H9 (cell line): ENCODE measurements at places on chromosomes 13 and 19. TPM values are rescaled to one million over a fixed set of nuclear protein-coding genes. Genes with fewer than 3 reads are reported as not detected.
A peak's percentile ranks its signal among the peaks of the same experiment; 100 is the strongest.

Gene RINL
- 6.4 and 7.3 TPM in 2 replicates for total RNA-seq

Gene RNF225
- total RNA-seq = 2.0 and 2.1 TPM in 2 replicates

Gene IGFL3
- total RNA-seq = not detected in 2 replicates

Gene HAUS8
- 27.8 and 29.4 TPM in 2 replicates for total RNA-seq

Gene TIMM44
- 114 and 122 TPM in 2 replicates for total RNA-seq

DNA sequence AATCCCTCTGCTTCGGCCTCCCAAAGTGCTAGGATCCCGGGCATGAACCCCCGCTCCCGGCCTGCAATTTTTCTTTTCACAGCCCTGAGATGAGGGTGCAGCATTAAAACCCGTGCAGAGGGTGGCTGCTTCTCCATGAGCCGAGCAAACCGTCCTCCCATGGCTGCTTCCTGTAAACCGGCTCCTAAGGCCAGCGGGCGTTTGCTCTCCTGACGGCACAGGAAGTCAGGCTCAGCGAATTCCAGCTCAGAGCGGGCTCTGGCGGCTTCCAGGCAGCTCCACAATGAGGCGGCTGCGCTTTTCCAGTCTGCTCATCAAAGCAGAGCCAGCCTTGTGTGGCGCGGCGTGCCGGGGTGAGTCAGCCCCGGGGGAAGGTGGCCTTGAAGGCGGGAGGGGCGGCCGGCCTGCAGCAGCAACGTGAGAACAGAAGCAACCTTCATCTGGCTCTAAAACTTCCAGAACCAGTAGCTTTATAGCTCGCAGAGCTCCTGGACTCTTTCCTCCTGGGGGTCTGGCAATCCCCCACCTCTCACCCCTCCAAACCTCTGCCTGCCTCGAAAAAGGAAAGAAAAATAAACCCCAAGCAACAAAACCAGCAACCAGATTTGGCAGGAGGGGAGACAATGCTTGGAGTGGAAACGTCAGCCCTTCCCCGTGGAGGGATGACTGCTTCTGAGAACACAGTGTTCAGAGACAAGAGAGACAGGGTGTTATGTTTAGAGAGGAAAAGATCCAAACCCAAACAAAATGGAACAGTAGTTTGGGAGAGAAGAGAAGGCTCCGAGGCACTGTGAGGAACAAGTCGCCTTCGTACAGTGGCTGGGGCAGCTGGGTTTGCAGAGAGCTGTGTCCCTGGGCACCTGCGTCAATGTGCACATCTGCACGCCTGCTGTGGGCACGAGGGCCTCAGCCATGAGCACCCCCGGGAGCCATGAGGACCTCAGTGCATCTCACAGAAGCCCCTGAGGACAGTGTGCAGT is 67.8 kb downstream of the GADD45B start:
- DNase-seq = peak; percentile 94

DNA sequence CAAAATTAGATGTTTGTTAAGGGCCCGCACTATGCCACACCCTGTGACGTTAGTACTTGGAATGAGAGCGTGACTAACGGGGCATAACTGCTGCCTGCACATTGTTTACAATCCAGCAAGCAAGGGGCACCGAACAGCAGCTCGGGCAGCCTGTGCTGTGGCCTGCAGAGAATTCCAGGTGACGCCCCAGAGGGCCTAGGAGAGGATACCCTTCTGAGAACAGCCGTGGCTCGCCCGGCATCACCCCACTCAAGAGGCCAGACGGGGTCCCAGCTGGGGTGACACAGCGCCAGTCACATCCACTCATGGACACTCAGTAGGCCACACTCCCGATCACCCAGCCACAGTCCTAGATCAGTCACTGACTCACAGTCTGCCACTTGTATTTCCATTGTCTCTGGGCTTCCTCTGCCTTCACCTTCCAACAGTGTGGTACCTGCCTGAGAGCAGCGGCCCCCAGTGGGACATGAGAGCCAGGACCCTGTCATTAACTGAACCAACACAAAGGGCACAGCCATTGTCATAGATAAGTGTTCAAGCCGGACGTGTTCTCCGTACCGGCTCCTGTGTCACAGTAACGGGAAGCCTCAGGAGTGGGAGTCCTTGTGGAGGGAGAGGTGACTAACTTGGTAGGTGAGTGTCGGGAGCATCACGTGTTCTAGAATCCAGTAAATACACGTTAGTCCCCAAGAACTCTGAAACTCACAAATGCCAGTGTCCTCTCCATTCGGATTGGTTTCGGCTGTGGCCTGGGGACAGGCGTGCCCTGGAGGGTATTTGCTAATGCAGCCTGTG is 7.5 kb downstream of the ZNF331 start:
- no peak for DNase-seq

- DNase-seq = no peak
These were observed 2.3 kb upstream of the NBEA start for GRCh38 chr13:34939771-34940170.

DNA sequence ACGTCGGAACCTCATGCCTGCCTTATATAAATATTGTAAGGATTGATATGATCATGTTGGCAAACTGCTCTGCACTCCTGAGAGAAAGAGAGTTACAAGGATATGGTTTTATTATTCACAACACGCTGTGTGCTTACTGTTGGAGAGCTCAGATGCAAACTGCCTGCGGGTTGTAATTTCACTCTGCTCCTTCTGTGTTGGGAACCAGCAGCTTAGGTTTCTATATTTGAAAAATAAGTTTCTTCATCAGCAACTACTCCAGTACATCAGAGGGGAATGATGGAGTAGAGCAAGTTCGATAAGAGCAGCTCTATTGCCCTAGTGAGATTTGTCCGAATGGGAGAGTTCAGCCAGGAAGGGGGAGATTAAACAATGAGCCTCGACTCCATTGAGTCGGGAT is 106.9 kb upstream of the UBL3 start:
- no peak for DNase-seq

GRCh38 chr19:39676004-39676403 is 20.3 kb downstream of the LGALS16 start:
- no peak for DNase-seq

- DNase-seq = no peak
These were observed 261.4 kb upstream of the RXFP2 start for GRCh38 chr13:31477961-31478360.

DNA sequence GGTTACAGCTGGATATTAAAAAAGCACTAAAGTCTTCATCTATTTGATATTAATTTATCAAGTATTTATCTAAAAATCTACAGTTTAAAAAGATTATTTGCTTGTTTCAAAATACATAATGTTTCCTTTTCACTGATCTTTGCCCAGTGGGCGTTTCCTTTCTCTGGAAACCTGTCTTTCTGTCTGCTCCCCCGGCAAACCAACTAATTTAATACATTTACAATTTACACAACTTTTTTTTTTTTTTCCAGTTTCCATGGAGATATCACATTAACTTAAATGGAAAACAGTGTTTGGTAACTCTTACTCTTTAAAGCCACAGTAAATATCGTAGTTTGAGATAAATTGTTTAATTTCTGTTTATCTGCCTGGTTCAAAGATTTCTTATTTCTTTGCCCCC is 5.3 kb downstream of the GPC6 start:
- no peak for DNase-seq

GRCh38 chr13:31009166-31009565 is 76.7 kb downstream of the TEX26 start:
- no peak for DNase-seq

GRCh38 chr19:12293777-12294248 is 870 bp downstream of the ZNF44 start:
- peak; percentile 74 for DNase-seq

DNA sequence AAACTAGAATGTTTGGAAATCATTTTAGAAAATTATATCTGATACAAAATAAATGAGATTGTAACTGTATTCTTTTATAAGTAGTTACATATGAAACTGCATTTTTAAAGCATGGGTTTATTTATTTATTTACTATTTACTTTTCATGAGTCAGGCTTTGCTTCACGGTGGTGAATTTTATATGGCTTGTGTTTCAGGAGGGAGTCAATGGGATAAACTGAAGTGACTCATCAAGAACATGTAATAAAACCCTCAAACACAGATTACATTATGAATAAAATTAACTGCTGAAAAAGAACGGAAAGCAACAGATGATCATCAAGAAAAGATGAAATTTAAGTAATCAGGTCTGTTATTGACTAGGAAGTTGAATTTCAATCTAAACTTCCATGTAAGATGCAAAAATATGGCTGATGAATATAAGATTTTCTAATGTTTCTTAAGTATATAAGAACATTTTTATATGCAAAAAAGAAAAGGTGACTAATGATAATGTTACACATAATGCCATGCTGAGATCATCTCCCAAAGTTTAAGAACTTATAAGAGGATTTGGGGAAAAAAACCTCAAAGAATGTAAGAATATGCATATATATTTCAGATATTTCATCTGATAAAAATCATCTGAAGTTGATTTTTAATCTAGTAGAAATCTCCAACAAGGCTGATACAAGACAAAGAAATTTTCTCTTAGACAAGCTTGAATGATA is 383.6 kb downstream of the SLITRK1 start:
- no peak for DNase-seq

DNA sequence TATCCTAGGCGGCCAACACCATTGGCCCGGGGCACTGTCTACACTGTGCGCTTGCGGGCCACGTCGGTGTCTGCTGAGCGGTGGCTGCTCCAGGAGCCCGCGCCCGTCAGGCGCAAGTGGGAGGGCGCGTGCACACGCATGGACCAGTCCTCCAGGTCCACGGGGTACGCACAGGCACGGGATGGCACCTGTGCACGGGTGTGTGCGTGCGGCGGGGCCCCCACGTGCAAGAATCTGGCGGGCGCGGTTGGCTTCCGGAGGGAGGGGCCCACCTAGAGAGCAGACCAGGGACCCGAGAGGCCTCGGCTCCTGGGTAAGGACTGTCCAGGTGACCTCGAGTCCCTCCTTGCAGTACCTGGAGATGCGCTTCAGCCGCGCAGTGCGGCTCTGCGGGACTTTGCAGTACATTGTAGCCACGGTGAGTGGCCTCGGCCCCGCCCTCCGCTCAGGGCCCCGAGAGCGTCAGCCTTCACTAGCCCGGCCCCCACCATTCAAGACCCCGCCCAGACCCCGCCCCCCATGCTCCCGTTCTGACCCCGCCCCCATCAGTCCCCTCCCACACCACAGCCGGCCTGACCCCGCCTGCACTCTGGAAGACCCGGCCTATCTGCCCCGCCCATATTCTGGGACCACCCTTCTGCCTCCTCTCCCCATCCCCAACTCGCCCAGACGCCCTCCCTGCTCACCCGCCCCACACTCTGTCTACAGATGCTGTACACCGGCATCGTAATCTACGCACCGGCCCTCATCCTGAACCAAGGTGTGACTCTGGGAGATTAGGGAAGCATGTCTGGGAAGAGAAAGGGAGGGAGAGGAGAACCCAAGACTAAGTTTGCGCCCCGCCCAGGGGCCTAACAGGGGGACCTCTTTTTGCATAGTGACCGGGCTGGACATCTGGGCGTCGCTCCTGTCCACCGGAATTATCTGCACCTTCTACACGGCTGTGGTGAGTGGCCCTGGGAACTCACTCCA is 2.3 kb downstream of the SLC5A5 start:
- peak; percentile 91 for DNase-seq

DNA sequence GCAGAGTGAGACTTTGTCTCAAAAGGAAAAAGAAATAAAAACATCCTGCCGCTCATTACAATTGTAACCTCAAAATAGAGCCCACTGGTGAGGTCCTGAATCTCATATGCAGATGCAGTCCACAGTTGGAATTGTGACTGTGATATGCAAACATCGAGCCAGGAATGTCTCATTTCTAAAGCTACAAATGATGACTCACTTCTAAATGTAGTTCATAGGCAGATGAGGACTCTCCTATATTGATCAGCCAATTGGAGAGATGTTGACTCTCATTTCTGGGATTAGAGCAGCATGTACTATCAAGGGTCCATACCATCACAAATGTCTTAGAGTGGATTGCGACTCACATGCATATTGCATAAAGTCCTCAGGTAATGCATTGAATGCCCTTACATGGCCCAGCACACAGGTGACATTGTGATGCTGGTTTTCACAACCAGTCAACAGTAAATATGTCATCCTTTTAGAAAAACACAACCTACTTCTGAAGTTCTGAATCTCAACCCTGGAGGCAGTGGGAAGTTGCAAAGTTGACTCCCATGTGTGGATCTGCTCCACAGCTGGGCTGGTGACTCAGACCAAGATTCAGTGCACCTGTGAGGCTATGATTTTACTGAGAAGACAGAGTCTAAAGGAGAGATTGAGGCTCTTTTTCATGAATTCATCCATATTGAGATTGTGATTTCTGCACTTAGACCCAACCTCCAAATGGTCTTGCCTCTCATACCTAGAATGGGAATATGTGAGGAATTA is 16.9 kb upstream of the ZNF254 start:
- no peak for DNase-seq

- DNase-seq = no peak
These were observed 14.4 kb downstream of the TTYH1 start for GRCh38 chr19:54429545-54430227.

DNA sequence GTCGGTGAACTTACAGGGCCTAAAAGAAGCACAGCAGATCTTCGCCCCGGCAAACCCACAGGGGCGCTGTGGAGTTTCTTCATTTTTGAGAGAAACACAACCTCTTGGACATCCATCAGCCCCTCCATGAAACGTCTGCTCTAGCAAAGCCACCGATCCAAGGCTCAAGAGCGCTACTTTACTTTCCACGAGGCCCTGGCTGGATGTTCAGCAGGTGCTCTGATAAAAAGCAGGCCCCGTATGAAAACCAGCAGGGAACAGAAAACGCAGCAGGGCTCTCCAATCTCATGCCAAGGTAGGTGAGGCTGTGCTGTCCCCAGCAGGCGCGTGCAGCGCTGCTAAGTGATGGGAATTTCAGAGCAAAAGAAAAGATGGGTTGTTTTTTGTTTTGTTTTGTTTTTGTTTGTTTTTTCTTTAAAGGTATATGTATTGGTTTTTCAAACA is 86.7 kb downstream of the IRS2 start:
- DNase-seq = peak; percentile 58

- DNase-seq = no peak
These were observed 1.7 kb upstream of the FKRP start for GRCh38 chr19:46744005-46744691.

GRCh38 chr13:27572234-27572901 is 48.0 kb downstream of the LNX2 start:
- DNase-seq = no peak

DNA sequence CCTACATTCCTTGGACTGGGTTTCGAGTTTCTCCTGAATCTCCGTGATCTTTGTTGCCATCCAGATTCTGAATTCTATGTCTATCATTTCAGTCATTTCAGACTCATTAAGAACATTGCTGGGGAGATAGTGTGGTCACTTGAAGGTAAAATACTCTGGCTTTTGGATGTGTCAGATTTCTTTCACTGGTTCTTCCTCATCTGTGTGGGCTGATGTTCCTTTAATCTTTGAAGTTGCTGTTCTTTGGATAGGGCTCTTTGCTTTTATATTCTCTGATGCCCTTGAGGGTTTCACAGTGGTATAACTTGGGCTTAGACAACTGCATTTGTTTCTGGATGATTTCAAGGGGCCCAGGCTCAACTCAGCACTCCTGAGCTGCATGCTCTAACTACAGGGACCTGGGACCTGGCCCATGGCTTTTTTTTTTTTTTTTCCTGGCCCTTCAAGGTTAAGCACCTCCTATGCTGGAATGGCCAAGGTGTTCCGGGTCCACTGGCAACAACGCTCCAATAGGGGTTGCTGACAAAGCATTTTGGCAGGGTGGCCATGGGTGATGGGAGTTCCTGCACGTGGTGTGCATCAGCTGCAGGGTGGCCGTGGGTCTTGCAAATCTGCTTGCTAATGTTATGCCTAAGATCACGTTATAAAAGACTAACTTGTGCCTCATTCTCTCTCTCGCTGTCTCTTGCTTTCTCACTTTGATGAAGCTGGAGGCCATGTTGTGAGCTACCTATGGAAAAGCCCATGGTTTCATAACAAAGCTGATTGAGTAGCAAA is 5.9 kb upstream of the SIGLEC7 start:
- DNase-seq = no peak

GRCh38 chr19:54462655-54463530 is 685 bp downstream of the LENG9 start:
- peak; percentile 81 for DNase-seq

GRCh38 chr13:99403458-99403971 is 96.3 kb upstream of the GPR183 start:
- no peak for DNase-seq
